NCI-H1105 treated with DMSO at 0.1 percent for 48 hours (cell line): ENCODE measurements at places on chromosomes 16 and 17.

DNA sequence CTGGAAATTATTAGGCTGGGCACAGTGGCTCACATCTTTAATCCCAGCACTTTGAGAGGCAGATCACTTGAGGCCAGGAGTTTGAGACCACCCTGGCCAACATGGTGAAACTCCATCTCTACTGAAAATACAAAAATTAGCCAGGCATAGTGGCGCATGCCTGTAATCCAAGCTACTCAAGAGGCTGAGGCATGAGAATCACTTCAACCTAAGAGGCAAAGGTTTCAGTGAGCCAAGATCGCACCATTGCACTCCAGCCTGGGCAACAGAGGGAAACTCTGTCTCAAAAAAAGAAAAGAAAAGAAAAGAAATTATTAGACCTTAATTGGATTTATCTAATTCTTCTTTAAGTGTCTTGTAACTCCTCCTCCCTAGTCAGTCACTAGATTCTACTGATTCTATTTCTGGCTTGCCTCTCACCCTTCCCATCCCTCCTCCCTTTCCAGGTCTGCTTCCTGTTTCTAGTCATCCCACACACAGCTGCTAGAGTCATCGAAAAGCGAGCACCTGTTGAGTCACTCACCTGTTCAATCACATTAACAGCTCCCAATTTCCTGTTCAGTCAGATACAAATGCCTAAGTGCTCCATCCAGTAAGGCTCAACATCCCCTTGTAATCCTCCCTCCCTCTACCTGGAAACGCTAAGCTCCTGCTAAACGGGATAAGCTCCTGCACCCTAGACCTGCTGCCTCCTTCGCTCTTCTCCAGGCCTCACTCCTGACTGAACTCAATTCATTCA is 34.6 kb downstream of the ERN1 start:
- peak; percentile 36 for DNase-seq

- no peak for DNase-seq
Observed at GRCh38 chr16:83606486-83607030, 201.2 kb upstream of the HSBP1 start.

- peak; percentile 30 for DNase-seq
Observed at GRCh38 chr17:57357392-57357784, 101.1 kb downstream of the MSI2 start.

GRCh38 chr16:65950211-65950610 is 416.3 kb upstream of the CDH5 start:
- no peak for DNase-seq

DNA sequence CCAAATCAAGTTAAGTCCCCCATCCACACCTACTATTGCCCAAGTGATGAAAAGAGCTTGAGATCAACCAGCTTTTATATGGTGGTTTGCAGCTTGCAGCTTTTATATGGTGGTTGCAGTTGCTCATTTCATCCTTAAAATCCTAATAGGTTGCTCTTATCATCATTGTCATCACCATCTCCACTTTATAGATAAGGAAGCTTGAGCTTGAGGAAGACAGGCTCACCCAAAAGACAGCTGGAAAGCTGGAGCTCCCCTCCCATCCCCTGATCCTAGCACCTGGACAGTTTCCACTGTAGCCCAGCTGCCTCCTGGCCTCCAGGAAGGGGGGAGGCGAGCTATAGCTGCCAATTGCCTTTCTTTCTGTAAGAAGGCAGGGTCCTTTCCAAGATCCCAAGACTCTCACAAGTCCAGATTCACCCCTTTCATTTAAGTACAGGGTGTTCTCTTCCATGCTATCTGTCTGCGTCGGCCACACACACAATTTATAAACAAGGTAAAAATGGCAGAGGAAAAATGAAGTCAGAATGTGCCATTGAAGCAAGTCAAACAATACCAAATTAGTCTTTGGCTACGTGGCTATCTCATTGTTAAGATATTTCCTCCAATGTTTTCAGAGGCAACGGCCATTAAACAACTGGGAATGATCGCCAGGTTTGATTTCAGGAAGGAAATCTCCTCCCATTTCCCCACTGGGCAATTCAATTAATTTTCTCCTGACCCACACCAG is 63.3 kb downstream of the PECAM1 start:
- DNase-seq, result no peak

GRCh38 chr16:88449267-88449561 is 3.9 kb upstream of the ZFPM1 start:
- no peak for DNase-seq

DNA sequence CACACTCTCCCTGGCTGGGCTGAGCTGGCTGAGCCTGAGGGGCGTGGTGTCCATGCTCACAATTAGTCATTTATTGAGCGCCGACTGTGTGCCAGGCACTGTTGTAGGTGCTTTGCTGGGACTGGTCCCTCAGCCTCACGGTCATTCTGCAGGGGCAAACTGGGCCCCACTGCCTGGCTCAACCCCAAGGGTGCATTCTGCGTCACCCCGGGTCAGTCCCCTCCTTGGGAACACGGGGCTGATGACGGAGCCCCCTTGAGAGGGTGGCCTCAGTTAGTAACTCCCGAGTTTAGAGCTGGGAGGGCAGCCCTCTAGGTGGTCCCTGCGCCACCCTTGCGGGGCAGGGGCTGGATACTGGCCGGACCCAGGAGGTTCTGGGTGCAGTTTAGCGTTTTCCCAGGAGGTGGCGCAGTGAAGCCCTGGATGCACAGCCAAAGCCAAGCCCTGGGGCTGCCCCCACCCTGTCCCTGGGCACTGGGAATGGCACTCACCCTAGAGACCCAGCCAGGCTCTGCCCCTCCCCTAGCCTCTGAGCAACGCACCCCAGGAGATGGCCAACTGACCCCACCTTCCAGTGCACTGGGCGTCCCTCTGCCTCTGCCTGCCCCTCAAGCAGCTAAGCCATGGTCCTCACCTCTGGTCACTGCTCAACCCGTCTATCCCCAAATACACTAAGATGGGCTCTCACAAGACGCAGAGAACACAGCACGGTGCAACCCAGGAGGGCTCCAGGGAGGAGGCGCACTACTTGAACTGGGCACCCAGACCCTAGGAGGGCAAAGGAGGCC is 243.2 kb upstream of the GSE1 start:
- no peak for DNase-seq

DNA sequence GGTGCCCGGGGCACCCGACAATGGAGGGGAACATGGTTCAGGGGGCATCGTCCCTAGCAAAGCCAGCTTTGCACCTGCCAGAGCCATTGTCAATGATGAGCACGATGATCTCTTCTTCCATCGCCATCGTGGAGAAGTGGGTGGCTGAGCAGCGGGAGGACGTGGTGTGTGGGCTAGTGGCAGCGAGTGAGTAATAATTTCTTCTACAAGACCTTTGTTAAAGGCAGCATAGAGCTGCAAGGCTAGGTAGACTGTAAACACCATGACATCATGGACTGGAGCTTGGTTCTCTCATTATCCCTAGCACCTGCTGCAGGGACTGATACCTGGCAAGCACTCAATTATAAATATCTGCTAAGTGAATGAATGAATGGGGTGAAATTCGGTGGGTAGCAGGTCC is 6.7 kb upstream of the HEATR3 start:
- no peak for DNase-seq

- no peak for DNase-seq
Observed at GRCh38 chr17:31321481-31321880, at the start of gene EVI2A. EVI2A (minus strand) TSS chr17:31321622; CDS start chr17:31319013, 2,609 bp downstream.

- no peak for DNase-seq
Observed at GRCh38 chr16:63921737-63922295, 1200.0 kb downstream of the CDH11 start.

DNA sequence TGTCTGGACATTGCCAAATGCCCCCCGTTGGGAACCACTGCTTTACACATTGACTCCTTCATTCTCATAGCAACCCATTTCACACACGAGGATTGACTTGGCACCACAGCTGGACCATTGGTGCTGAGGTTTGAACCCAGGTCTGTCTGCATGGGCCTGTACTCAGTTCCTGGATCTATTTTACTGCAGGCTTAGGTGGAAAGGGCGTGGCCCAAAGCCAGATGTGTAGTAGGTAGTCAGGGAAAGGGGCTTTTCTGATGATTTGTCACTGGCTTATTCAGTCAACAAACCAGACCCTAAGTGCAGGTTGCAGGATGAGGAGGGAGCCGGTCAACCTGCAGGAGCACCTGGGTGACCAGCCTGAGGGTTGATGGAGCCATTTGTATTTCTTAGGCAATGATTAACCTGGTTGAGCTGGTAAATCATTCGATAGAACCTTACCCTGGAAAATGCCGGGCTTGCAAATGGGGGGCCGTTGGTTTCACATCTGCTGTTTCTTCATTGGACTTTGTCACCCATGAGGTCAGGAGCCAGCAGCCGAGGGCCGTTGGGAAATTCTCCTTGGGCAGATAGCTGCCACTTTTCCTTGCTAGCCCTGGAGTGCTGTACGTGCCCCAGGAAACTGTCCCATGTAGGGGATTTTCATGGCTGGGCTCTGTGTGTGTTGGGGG is 104.4 kb downstream of the CMIP start:
- no peak for DNase-seq

GRCh38 chr17:77513045-77513444 is 372.3 kb downstream of the SEC14L1 start:
- DNase-seq, result no peak

- DNase-seq, result no peak
Observed at GRCh38 chr16:78549366-78549765, 449.9 kb downstream of the WWOX start.

- DNase-seq, result no peak
Observed at GRCh38 chr17:18186627-18186982, 3.0 kb downstream of the ALKBH5 start.

- DNase-seq, result no peak
Observed at GRCh38 chr17:146983-147761, 9.8 kb downstream of the SCGB1C2 start.

DNA sequence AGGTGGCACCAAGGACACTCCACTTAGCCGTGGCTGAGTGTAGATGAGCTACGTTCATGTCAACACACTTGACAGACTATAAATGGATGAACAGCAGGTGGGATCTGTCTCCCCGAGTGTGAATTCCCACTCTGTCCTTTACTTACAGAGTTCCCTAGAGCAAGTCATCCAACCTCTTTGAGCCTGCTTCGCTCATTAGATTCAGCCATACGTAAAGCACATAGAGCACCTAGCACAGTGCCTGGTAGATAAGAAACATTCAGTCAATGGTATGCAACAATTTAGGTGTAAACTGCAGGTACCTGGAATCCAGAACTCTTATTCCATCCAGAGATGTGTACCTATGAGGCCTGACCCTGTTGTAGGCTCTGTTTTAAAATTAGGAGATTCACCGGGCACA is 227.8 kb upstream of the C16orf82 start:
- DNase-seq, result no peak

DNA sequence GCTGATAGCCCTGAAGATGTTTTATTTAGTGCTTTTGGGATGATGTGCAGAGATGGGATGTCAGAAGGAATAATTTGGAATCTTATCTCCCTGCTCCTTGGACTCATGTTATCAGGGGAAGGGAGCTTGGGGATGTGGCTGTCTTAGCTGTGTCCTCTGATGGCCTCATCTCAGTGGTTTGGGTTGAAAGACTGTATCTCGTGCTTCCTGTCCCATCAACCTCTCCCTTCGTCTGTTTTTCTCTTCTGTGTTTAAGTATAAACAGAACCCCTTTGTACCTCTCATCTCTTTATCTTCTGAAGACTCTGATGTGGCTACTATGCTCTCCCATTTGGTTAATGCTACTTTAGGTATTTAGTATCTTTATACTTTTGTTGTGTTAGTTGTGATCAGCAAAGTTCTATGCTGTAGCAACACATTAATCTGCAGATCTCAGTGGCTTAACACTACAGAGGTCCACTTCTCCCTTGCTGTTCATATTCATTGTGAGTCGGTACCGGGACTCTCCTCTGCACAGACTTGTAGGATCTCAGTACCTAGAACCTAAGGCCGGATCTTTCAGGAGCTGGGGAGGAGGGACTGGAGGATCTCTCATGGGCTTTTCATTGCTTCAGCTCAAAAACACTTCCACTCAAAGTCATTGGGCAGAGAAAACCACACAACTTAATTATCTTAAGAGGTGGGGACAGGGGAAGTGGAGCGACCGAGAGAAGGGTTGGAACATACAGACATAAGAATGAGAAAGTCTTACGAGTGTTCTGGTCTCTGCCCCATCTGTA is 28.8 kb downstream of the PRKCA start:
- no peak for DNase-seq

- peak; percentile 89 for DNase-seq
Observed at GRCh38 chr17:76968707-76969597, 100.7 kb downstream of the MGAT5B start.

DNA sequence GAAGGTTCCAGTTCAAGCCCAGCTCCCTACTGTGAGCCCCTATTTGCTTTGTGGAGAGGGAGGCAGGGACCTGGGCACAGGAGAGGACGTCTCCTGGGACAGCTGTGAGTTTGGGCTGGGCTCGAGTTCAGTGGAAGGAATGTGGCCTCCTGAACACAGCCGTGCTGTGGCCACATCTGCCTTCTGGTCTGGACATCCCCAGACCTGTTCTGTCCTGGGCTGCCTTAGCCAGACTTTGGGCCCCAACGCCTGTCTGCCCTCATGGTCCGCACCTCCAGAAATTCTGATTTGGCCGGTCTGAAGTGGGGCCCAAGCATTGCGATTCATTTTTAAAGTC is 60.4 kb upstream of the LGALS9 start:
- DNase-seq, result no peak

GRCh38 chr17:82697808-82698064 is 762 bp downstream of the RAB40B start:
- no peak for DNase-seq

- no peak for DNase-seq
Observed at GRCh38 chr17:1109606-1110540, 69.9 kb downstream of the ABR start.

DNA sequence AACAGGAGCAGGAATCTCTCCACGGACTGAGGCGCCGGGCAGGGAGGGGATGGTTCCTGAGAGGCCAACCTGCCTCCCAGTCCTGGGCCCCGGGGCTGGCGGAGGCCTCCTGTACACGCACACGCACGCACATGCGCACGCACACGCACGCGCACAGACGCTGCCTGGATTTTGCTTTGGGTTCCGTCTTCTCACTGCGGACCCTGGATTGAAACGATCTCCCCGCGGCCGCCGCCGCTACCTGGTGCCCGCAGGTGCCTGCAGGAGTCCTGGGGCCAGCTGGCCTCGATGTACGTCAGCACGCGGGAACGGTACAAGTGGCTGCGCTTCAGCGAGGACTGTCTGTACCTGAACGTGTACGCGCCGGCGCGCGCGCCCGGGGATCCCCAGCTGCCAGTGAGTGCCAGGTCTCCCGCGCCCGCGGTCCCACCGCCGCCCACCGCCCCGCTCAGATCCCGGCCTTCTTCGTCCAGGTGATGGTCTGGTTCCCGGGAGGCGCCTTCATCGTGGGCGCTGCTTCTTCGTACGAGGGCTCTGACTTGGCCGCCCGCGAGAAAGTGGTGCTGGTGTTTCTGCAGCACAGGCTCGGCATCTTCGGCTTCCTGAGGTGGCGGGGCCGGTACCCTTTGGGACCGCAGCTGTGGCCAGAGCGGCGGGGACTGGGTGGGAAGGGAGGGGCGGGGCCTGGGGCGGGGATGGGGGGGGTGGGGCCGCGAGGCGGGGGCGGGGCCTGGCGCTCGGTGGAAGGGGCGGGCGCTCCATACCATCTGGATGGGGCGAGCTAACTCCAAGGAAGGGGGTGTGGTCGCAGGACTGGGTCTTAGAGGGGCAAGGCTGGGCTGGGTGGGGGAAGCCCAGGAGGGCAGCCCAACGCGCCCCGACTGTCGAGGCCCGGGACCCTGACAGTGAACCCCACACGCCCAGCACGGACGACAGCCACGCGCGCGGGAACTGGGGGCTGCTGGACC is 12.3 kb downstream of the CES4A start:
- DNase-seq, result peak; percentile 58

- DNase-seq, result no peak
Observed at GRCh38 chr16:30527635-30528178, 1.3 kb upstream of the ZNF768 start.

GRCh38 chr16:1156055-1156982 is 3.4 kb downstream of the CACNA1H start:
- no peak for DNase-seq
